ENCODE measurements at places on chromosomes 12 and 14.

GRCh38 chr14:34172550-34173368, 221.9 kb upstream of the EGLN3 start:
- no peak for DNase-seq

- no peak for DNase-seq
Measured at GRCh38 chr12:26767865-26768264, 65.1 kb downstream of the ITPR2 start.

DNA sequence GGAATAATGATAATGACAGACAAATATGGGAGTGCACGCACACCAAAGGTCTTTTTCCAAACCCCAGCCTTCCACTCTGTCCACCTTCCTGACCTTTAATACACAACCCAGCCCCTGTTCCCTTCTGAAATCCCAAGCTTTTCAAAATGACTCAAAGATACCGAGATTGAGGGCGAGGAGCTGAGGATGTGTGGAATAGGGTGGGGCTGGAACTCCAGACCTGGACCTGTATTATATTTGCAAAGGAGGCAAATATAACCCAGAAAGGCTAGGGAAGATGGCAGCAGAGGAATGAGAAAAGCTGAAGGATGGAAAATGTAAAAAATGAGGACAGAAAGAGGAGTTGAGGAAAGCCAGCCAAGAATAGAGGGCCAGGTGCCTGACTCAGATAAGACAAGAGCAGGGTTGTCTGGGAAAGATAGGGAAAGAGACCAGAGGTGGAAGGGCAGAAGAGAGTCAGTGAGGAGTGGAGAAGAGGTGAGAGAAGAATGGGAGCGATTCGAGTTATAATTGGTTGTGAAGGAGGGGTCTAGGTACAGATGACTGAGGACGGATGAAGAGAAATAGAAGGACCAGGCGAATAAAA, 1.0 kb upstream of the PTMS start:
- DNase-seq: no peak

DNA sequence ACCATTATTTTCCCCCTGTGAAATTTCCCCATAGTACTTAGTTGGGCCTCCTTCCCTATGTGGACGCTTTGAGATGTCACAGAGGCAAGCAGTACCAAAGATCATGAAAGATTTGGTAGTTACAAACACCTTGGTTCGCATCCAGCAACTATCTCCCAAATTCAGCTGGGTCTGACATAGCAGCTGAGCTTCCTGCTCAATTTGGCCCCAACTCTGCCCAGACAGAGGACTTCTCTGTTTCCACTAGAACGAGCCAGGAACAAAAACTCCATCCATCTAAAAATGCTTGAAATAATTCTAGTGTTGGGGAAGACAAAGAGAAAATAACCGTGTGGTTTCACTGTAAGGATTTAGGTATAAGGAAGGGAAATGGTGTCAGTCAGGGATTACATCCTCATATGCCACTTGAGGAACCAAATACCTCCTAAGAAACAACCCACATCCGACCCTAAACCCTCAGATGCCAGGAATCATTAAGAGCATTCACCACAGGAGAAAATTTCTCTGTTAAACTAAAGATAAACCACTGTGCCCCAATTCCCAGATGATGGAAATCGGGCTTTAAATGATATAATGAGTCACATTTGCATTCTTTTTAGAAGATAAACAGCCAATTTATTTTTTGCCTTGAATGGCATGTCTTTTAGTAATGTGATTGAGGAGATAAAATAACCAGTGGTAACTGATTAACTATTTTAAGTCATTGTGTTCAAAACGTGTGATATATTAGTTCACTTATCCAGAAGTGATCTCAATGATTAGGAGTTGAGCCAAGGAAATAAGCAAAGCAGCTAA, 103.7 kb upstream of the IFNG-AS1 start:
- no peak for DNase-seq

- no peak for DNase-seq
Measured at GRCh38 chr12:63949902-63950301, 105.4 kb downstream of the SRGAP1 start.

DNA sequence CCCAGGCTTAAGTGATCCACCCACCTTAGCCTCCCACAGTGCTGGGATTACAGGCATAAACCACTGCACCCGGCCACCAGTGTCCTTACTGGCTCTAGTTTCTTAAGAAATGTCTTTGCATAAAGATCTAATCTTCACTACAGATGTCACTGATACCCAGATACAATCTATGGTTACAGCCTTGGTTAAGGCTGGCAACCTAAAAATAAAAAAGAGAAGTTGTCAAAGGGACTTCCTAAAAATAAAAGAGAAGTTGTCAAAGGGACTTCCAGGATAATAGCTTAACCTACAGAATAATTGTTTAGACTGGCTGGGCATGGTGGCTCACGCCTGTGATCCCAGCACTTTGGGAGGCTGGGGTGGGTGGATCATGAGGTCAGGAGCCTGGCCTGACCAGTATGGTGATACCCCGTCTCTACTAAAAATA, 27.6 kb downstream of the ETFBKMT start:
- DNase-seq: no peak

- no peak for DNase-seq
Measured at GRCh38 chr12:130031571-130032189, 127.9 kb upstream of the TMEM132D start.

DNA sequence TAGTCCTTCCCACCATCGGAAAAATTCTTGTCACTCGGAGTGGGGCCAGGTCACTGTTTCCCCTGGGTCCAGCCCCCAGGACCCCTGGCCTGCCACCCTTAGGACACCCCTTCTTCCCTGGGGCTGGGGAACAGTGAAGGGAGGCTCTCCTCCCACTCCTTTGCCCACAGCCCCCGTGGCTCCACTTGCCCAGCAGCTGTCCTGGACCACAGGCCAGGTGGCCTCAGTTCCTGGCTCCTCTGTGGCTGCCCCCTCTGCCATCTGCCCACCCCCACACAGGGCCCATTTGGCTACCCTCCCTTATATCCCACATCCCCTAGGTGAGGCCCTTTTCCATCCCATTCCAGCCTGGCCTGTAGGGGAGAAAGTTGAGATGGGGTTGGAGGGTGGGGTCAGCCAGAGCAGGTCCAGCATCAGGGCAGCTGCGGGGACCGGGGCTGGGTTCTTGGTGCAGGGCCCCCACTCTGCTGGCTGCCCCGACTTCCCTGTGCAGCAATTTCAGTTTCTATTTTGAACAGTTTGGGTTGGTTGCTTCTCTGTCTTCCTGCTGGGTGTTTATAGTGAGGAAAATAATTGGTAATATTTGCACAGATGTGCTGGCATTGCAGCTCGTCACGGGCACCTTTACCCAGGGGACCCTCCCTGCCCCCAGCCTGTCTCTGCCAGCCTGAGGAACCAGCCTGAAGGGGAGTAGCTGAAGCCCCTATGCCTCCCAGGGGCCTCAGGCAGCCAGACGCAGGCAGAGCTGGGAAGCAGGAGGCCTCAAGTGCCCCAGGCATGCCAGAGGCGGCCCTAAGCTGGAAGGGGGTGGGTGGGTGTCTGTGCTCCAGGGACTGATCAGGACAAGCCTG, 23.4 kb downstream of the SYNDIG1L start:
- DNase-seq: no peak

DNA sequence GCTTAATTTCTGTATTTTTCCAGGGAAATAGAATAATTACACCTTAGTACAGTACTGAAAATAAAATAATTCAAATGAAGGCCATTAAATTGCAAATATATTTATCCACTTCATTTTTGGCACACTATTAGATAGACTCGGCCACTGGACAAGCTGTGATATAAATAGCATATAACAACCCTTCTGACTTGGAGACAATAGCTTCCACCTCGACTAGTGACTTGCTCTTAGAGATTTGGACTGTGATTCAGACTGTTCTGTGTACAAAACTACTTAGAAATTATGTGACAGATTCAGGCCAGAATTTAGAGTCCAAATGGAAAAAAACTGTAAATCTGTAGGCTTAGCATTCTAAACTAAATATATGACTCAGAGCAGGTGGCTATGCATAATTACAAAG, 949.9 kb downstream of the LRFN5 start:
- no peak for DNase-seq

DNA sequence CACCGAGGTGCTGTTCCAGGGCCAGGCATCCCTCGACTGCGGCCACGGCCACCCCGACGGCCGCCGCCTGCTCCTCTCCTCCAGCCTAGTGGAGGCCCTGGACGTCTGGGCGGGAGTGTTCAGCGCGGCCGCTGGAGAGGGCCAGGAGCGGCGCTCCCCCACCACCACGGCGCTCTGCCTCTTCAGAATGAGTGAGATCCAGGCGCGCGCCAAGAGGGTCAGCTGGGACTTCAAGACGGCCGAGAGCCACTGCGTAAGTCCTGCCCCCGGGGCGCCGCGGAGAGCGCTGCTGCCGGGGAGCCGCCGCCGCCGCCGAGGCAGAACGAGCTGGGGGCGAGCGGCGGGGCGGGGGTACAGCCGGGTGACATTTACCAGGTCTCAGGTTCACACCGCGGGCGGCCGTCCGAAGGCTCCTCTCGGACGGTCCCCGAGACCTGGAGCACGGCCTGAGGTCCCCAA, 1.4 kb downstream of the PLXNC1 start:
- DNase-seq: peak; percentile 70

- DNase-seq: peak; percentile 62
Measured at GRCh38 chr14:68551045-68551683, 241.7 kb downstream of the ZFP36L1 start.

- no peak for DNase-seq
Measured at GRCh38 chr14:74963705-74964271, 8.4 kb upstream of the PGF start.

DNA sequence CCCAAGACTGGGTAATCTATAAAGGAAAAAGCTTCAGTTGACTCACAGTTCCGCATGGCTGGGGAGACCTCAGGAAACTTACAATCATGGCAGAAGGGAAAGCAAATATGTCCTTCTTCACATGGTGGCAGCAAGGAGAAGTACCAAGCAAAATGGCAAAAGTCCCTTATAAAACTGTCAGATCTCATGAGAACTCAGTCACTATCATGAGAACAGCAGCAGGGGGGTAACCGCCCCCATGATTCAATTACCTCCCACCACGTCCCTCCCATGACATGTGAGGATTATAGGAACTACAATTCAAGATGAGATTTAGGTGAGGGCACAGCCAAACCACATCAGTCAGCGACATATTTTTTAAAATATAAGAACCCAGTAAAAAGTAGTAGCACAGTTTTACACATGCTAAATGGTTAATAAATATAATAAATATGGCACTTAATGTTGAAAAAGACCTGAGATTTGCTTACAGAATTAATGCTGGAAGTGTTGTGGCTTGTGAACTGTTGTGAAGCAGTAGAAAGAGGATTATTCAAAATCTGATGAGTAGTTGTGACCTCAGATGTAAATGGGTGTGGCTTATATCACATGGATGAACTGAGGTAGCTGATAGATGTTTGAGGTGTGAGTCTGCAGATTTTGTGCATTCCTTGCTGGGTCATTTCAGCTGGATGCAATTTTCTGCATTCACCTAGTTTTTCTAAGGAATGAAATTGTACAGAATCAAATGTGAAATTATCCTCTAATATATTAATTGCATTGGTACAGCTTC, 46.9 kb upstream of the CHPT1 start:
- no peak for DNase-seq

DNA sequence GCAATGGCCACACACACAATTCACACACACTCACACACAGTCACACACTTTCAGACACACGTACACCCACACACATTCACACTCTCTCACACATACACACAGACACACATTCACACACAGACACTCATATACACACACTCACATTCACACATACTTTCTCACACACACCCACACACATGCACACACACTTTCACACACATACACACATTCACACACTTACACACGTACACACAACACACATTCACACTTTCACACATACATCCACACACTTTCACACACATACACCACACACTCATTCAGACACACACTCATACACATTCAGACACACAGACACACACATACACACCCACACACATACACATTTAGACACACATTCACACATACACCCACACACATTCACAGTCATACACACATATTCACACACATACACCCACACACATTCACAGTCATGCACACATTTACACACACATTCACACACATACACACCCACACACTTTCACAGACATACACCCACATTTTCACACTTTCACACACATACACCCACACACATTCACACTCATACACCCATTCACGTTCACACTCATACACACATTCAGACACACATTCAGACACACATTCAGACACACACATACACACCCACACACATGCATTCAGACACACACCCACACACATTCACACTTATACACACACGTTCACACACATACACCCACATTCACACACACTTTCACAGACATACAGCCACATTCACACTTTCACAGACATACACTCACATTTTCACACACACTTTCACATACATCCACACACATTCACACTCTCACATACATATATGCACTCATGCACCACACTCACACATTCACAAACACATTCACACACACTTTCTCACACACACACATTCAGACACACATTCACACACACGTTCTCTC, 52.6 kb upstream of the C14orf180 start:
- peak; percentile 13 for DNase-seq

GRCh38 chr12:32897687-32898573, 1.4 kb upstream of the PKP2 start:
- no peak for DNase-seq

- no peak for DNase-seq
Measured at GRCh38 chr14:53448682-53449081, 295.6 kb upstream of the DDHD1 start.

DNA sequence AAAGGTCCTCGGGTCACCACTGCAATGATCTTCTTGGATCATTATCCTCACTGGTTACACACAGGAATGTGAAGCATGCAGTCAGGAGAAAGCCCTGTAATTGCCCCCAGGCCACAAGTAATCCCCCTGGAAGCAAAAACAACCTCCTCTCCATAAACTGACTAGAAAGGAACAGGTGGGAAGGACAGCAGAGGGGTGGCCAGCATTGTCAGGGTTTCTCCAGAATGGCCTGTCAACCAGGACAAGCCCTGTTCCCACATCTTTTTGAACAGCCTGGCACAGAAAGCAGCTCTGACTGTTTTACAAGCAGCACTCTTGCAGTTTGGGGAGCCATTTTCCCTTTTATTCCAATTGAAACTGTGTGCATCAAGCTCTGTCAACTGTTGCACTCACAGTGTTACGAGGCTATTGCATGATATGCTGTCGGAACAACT, 36.1 kb downstream of the TMCC3 start:
- DNase-seq: no peak

DNA sequence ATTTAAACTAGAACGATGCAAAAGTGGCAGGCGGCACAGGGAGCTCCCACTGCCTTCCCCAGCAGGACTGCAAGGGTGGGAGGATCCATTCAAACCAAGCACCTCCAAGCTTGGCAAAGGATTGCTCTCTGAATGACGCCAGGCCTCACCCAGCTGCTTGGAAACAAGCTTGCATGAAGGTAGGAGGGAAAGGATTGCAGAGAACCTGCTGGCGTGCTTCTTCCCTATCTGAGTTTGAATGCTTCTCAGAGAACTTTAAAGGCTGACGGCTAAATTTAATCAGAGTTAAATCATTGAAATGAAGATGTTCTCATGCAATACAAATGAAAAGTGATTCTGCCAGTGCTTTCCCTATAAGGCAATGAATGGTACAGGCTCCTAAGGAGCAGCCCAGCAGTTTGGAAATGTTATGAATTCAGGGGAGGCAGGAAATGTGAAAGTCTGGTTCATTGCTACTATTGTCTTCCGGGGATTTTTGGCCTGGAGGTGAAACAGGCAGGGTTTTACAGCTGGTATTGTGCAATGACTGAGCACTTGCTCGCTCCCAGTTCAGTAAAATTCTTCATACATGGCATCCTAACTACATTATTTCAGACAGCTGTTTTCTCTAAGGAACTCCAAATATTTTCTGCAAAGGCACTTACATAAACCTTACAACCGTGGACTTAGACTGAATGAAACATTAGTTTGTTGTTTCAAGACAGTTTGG, 31.9 kb upstream of the DUSP6 start:
- peak; percentile 72 for DNase-seq
